ENCODE measurements at places on chromosomes 1 and 21.

GRCh38 chr1:66624412-66625060 is 90.6 kb downstream of the SGIP1 start:
- DNase-seq, result no peak

DNA sequence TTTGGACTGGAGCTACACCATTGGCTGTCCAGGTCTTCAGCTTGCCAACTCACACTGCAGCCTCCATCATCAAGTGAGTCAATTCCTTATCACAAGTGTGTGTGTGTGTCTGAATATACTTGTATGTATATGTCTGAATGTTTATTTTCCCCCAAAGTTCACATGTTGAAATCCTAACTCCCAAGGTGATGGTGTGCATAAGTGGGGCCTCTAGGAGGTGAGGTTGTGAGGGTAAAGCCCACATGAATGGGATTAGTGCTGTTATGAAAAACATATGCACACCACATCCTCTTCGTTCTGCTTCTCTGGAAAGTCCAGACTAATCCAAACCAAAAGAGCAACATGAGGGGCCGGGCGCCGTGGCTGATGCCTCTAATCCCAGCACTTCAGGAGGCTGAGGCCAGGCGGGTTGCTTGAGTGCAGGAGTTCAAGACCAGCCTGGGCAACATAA is 48.7 kb upstream of the LBR start:
- no peak for DNase-seq

DNA sequence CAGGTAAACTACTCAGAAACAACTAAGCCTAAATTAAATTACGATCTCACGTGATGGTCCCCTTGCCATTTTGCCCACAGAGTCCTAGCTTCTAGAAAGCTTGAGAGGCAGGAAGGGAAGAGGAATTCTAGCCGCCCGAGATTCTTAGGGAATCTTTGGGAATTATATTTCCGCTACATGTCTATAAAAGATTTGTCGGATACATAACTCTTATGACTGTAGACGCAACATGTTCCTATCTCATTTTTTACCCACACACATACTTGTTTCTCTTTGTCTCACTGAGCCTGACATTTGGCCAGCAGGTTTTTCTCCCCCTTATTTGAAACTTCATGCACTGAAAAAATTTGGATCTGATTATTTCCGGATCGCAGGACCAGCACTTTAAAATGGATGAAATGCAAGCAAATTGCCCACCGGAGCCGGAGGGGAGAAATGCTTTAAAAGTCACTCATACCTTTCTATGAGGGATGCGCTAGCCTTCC is 5.5 kb downstream of the GLIS1 start:
- DNase-seq, result no peak

GRCh38 chr1:55463814-55464475 is 248.8 kb upstream of the USP24 start:
- DNase-seq, result no peak

GRCh38 chr1:180560868-180561600 is 2.3 kb downstream of the OVAAL start:
- DNase-seq, result no peak

DNA sequence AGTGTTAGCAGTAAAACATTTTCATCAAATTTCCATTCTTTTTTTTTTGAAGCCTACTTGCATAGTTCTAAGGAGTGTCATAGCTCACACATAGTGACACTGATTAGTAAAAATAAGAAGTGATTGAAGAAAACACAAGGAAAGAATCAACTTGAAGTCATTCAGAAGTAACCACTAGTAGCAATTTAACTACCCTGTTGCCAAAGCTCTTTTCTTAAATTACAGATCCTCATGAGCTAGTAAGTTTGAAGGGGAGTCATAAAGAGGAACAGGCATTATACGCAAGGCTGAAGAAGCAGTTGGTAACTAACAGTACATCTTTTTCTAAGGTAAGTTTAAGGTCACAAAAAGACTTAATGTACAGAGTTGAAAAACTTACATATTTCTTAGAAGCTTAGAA is 332.2 kb downstream of the CHRM3 start:
- DNase-seq, result no peak

GRCh38 chr1:24575905-24576587 is 20.2 kb downstream of the NCMAP start:
- DNase-seq, result no peak

- no peak for DNase-seq
These were observed 53.4 kb downstream of the PKN2 start for GRCh38 chr1:88737338-88737927.

- no peak for DNase-seq
These were observed 44.1 kb upstream of the ATP2B4 start for GRCh38 chr1:203582568-203582967.

DNA sequence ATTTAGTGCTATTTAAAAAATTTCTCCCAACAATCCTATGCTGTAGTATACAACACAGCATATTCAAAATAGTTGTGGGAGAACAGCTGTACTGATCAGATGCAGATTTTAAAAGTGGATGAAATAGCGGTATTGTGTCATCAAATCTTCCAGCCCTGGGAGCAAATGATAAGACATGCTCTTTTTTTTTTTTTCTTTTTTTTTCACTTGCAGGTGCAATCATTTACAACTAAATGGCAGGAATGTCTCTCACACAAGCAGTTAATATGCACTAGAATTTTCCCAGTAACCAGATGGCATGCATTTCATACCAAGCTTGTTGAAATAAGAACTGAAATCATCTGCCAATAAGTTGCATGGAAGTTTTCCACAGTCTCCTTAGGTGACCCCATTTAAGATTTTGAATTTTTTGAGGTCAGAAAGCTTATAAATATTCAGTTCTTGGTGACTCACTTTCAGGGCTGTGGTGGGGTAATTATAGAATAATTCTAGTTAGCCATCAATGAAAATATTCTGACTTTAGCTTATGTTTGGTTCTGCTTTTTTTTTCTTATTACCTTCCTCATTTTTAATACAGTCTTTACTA is 623.9 kb upstream of the NR5A2 start:
- DNase-seq, result peak; percentile 81

GRCh38 chr1:73782901-73783300 is 415.1 kb downstream of the LRRIQ3 start:
- DNase-seq, result no peak

- DNase-seq, result no peak
These were observed 141.1 kb downstream of the TLR5 start for GRCh38 chr1:223001653-223002634.

GRCh38 chr1:224054611-224055010 is 59.3 kb upstream of the FBXO28 start:
- no peak for DNase-seq

DNA sequence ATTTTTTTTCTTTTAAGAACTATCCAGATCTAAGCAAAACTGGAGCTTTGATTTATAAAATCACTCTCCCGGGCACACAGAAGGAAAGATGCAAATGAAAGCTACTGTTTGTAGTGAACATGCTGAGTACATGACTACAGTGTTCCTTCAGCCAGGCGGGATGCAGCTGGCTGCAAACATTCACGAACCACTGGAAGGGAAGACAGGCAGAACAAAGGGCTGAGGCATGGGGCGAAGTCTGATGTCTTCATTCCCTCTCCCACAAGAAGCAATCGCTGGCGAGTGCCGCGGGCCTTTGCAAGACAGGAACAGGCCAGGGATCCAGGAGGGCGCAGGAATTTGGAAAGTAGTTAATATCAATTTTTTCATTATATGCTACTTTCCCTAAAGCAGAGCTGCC is 257.9 kb upstream of the AJAP1 start:
- no peak for DNase-seq

GRCh38 chr1:3602375-3602774 is 8.9 kb downstream of the MEGF6 start:
- DNase-seq, result no peak

DNA sequence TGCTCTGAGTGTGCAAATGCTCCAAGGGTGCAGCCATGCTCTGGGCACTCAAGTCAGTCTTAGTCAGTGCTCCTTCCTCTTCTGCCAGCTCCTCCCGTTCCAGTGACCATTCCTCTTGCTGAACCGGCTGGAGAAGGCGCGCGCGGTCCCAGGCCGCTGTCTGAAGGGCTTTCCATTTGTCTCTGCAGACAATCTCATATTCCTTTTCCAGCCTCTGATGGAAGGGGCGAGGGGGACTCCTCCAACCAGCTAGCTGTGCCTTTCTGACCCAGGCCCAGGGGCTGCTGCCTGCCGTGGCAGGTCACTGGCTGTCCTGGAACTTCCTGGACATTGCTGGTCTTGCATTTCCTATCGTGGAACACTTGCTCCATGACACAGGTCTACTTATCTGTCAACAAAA is 67.5 kb downstream of the RIPK4 start:
- DNase-seq, result no peak

- DNase-seq, result no peak
These were observed 146.8 kb downstream of the LRIG2 start for GRCh38 chr1:113219828-113220227.

- no peak for DNase-seq
These were observed 68.7 kb downstream of the DENND1B start for GRCh38 chr1:197706601-197707000.

DNA sequence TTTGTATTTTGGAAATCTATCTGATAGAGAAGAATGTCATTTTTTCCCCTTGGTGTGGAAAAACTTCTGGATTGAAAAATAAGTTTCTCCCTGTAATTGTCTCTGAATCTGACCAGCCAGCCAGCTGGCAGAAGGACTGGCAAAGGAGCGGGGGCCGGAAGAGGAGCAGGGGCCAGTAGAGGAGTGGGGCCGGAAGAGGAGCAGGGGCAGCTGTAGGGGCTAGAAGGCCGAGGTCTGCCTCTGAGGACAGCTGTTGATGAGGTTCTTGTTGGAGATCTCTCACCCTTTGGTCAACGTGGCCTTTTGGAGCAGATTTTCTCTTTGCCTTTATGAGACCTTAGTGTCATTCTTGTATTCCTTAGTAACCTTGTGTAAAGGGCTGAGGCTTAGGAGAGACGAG is 121.8 kb downstream of the GALNT2 start:
- DNase-seq, result no peak

DNA sequence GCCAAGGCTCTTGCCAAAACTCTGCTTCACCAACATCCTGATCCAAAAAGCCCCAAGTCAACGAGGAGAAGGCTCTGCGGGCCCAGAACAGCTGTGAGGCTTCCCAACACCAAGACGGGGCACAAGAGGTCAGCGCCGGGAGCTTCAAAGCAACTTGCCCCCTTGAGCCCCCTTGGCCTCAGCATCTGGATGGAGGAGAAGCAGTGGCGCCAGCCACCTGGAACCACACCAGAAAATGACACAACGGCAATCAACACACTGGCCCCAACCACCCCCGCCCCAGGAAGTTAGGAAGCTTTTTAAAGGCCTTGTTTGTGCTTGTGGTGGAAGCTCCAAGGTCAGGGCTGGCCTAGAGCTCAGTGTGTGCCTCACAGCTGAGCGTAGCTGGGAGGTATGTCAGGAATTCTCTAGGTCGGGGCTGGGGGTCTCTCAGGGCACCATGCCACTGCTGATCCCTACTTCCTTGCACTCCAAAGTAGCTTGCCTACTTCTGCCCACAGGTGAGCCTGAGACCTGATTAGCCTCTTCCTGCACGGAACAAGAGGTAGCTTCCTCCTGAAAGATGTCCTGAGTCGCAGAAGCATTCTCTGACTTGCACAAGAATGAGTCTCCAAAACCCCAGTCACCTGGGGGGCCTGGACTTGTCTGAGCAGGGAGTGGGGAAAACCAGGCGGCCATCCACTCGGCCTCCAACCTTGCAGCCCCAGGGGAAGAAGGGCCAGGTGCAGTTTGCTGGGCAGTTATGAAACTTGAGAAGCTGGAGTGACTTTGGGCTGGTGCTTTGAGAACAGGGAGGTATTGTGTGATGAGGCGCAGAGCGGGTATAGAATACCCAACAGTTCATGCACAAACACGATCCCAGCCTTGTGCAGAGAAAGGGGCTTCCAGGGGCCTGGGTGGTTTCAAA is 9.7 kb upstream of the SRP9 start:
- DNase-seq, result no peak

GRCh38 chr1:40352126-40352525 is 21.4 kb upstream of the SMAP2 start:
- DNase-seq, result no peak
